GM23338 (cell line): ENCODE measurements at places on chromosomes 4 and X.

DNA sequence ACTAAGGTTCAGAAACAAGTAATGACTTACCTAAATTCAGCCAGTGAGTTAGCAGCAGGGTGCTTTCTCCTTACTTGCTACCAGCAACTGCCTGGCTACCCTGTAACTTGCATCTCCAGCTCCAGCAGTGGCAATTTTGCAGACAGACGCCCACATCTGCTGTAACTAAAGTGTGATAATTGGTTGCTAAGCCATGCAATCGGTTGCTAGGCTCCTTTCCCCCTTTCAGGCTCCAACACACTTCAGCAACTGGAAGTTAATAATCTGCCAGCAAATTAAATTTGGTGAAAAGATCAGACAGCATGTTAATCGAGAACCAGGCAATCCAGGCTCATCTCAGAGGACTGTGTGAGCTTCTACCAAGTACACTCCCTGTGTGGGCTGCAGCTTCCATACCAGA lies 24.2 kb upstream of the ARHGEF9 start:
- no peak for DNase-seq

- DNase-seq: peak; percentile 60
These were observed 58.6 kb upstream of the PAGE1 start for GRCh38 chrX:49754233-49754857.

- no peak for DNase-seq
These were observed 11.7 kb upstream of the REELD1 start for GRCh38 chr4:146202665-146203064.

- DNase-seq: no peak
These were observed 110.9 kb upstream of the MAP3K15 start for GRCh38 chrX:19626230-19626629.

DNA sequence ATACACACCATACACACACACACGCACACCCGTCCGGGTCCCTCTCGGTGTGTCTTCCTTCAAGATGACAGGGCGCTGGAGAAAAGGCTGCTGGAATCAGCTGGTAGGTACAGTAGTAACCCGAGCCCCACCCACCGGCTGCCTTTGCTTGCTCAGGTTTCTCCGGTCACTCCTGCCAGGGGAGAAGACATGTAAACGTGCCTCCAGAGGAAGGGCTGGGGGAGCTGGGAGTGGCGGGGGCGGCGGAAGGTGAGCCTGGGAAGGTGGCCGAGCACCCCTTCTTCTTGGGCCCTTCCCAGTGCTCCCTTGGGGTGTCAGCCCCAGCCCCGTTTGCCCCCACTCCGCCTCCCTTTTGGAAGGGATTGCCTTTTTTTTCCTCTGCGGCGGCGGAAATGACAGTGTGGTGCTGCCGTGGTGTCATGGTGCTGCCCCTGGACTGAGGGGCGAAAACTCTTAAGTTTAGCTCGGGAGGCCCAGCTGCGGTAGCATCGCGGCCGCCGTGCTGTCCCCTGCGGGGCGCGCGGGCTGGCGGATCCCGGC lies at the start of gene MID2:
TSS of gene MID2 (plus strand) at position 169 of the 540 bp plus-strand sequence. CDS start 561 bp downstream, outside the sequence.
- peak; percentile 69 for DNase-seq

DNA sequence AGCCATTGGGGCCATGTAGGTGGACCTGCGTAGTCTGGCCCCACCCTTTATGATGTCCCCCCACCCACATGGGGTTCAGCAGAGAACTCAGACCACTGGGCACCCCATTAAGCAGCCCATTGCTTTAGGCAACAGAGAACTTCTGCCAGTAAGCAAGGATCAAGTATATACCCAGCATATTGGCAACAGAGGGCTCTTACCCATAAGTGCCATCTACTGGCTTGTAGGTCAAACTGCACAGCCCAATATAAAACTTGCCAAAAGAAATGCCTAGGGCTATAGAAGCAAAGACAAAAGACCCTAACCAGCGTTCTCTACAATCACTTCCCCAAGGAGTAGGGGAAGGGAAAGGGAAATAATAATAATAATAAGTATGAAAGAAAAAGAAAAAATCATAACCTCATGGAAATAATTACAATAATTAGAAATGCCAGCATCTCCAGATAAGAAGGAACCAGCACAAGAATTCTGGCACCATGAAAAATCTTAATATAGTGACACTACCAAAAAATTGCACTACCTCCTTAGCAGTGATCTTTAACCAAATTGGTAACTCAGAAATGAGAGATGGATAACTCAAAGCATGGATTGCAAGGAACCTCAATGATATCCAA lies 1090.7 kb downstream of the FAT4 start:
- DNase-seq: peak; percentile 68

DNA sequence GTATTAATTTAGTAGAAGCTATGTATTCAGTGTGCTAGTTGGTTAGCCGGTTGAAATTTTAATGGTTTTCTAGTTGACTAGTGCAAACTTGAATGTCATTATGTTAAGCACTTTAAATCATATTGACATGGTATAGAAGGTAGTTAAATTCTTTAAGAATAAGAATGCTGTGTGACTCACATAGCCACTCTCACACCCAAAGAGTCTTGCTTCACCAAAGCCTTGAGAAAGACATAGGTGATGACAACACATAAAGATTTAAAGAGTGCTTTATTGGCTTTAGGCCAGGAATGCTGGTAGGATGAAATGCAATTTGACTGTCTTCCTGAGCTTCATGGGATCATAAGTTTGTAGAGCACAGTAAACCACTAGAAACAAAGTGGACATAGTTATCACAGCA lies 85.3 kb downstream of the DCAF8L2 start:
- no peak for DNase-seq

DNA sequence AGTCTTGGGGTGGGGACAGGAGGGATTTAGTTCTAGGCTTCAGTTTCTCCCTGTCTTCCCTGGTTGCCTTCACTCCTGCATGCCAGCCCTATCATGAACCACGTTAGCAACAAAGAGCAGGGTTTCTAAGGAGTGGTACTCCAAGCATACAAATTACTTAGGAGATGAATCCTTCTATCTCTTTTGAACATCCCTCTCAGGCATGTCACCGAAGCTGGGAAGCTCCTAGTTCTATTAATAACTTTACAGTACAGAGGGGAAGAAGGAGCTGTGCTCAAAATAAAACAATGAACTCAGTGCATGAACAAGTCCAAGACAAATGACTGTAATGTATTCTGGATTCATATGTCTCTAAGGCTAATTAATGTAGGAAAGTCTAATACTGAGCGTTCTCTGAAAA lies 450.6 kb upstream of the RASGEF1B start:
- no peak for DNase-seq

- no peak for DNase-seq
These were observed 56.7 kb downstream of the HTRA3 start for GRCh38 chr4:8326206-8326605.

DNA sequence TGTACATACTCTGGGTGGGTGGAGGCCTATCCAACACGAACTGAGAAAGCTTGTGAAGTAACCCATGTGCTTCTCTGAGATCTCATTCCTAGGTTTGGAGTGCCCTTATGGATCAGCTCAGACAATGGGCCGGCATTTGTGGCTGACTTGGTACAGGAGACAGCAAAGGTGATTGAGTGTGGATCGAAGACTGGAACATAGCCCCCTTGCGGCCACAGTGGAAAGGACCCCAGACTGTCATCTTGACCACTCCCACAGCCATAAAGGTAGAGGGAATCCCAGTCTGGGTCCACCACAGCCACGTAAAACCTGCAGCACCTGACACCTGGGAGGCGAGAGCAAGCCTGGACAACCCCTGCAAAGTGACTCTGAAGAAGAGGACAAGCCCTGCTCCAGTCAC lies 598.0 kb upstream of the AADAT start:
- DNase-seq: peak; percentile 15

- DNase-seq: no peak
These were observed 70.6 kb downstream of the ARSJ start for GRCh38 chr4:113908829-113909228.

GRCh38 chr4:112184438-112184837 lies 39.2 kb downstream of the FAM241A start:
- DNase-seq: no peak

DNA sequence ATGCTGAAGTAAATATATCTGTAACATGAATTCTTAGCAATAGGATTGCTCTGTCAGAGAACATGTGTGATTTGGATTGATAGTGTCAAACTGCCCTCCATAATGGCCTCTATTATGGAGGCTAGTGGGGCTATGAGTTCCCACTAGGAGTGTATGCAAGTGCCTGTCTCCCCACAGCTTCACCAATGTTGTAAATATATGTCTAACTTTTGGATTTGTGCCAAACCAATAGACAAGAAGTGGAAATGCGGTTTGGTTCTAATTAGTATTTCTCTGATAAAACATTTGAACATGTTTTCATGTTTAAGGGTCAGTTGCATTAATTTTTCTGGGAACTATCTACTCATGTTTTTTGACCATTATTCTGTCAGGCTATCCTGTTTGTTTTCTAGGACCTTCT lies 28.1 kb downstream of the GPAT3 start:
- no peak for DNase-seq

GRCh38 chr4:129335818-129336217 lies 239.9 kb downstream of the C4orf33 start:
- no peak for DNase-seq

DNA sequence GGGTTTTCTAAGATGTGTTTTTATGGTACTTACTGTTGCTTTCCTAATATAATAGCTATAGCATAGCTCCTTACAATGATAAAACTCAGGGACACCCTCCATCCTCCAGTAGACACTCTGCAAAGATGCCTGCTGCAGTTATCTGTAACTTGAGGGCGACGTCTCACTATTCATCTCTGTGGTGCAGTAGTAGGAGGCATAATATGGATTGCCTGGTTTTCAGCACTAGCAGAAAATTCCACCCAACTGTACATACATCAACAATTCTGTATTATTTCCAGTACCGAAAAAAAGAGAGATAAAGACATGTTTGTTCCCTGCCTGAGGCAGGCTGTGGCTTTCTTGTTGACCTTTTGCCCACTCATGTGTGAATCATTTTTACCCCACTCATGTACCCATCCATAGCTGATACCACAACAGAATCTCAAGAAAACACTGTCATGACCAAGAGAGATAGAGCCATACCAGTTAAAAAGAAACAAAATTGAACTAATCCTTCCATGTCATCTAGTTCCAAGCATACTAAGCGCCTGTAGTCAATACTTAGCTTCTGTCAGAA lies 220.1 kb downstream of the RAB28 start:
- DNase-seq: no peak

GRCh38 chr4:113645771-113646441 lies 115.6 kb downstream of the CAMK2D start:
- peak; percentile 72 for DNase-seq

DNA sequence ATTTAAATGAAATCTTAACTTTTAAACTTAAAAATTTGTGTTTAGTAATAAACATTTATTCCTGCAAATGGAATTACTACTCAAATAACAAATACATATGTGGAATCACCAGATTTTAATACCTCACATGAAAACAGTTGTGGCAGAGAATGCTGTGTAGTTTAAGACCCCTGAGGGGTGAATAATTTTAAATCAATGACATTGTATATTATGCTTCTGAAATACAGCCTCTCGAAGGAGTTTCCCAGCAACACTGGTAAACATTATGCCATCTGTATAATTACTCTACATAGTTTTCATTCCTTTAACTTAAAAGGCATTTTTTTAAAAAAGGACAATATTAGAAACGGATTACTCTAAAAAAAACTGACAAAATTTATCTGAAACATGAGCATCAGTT lies 2313.3 kb downstream of the ARAP2 start:
- DNase-seq: no peak

DNA sequence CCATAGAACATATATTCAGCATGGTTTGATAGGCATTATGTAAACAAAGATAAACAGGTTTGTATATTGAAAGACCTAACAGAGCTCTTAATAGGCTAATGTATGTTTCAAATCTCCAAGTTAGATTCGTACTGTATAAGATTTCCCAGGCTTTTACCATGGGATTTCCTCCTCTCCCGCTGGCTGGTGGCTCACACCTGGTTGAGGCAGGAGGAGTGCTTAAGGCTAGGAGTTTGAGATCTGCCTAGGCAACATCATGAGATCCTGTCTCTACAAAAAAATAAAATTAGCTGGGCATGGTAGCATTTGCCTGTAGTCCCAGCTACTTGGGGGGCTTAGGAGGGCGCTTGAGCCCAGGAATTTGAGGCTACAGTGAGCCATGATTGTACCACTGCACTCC lies 5.4 kb downstream of the CPE start:
- no peak for DNase-seq

- no peak for DNase-seq
These were observed 36.0 kb downstream of the LHFPL1 start for GRCh38 chrX:112643721-112644120.

DNA sequence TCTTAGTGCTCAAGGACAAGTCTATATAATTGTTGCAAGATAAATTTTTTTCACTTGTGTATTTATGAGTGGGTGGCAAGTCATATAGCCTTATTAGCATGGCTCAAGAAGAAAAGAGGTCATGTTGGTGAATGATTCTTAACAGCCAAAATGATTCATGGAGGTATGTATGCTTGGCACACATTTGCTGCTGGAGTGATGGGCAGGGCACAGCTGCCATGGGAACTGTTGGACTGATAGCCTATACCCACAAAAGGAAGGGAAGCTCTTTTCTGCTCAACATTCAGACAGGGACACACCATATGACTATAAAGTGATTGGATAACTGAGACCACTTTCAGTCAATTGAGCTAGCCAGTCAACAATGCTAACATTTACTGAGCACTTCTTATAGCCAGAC lies 46.8 kb upstream of the PITX2 start:
- no peak for DNase-seq

- no peak for DNase-seq
These were observed 81.7 kb downstream of the SHISA3 start for GRCh38 chr4:42478946-42479345.

DNA sequence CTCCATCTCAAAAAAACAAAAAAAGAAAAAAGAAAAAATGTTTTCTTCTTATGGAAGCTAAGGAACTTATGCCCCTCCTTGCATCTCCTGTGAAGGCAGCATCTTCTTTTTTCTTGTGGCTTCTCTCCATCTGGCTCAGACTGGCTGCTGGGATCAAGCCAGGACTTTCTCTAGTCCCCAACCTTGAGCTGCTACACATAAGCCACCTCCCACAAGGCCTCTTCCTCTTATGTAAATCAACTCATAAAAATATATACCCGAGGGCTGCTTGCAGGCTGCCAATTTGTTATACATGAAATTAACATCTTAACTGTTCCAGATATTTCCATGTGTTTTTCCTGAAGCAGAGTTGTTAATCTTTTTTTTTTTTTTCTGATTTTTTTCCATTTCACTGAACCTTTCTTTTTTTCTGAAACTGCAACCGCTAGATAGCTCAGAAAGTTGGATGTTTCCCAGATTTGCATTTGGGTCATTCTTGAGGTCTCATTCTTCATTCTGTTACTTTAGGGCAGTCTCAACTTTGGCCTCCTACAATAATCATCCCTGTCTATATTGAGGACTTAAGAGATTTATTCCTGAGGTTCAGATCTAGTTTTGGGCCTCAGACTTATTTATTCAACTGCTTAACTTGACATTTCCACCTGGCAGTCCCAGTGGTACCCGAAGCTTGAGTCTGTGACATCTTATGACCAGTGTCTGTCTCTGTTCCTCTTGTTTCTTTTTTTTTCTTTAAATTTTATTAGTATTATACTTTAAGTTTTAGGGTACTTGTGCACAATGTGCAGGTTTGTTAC lies 10.3 kb downstream of the SNX25 start:
- no peak for DNase-seq
